OCI-LY7 (cell line): ENCODE measurements at places on chromosomes 12 and 14. TPM values are rescaled to one million over a fixed set of nuclear protein-coding genes. Genes with fewer than 3 reads are reported as not detected.

The MYL2 gene
- 6.4 and 7.4 TPM in 2 replicates for total RNA-seq

The CMKLR1 gene
- total RNA-seq: not detected in 2 replicates

The ETFBKMT gene
- 2.8 and 3.0 TPM in 2 replicates for total RNA-seq

The AQP5 gene
- not detected in 2 replicates for total RNA-seq

GRCh38 chr14:94126419-94126677, 3.1 kb downstream of the IFI27L2 start:
- no peak for DNase-seq

DNA sequence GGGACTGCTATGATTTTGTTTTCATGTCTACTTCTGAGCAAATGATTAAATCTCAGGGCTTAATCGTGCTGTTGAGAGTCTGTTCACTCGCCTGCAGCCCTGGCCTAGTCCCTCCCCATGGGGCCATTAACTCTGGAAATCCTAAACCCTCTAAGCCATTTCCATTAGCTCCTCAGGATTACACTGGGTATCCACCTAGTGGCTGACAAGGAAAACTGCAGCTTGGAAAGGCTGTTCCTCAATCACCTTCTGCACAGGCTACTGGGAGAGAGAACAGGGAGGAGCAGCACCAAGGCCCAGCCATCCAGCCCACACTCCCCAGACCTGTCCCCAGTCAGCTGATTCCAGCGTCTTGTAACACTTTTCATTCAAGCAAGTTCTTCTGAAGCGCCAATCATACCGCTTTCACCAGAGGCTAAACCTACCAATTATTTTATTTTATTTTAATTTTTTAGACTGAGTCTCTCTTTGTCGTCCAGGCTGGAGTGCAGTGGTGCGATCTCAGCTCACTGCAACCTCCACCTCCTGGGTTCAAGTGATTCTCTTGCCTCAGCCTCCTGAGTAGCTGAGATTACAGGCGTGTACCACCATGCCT, 48.7 kb downstream of the NEUROD4 start:
- DNase-seq: peak; percentile 71

DNA sequence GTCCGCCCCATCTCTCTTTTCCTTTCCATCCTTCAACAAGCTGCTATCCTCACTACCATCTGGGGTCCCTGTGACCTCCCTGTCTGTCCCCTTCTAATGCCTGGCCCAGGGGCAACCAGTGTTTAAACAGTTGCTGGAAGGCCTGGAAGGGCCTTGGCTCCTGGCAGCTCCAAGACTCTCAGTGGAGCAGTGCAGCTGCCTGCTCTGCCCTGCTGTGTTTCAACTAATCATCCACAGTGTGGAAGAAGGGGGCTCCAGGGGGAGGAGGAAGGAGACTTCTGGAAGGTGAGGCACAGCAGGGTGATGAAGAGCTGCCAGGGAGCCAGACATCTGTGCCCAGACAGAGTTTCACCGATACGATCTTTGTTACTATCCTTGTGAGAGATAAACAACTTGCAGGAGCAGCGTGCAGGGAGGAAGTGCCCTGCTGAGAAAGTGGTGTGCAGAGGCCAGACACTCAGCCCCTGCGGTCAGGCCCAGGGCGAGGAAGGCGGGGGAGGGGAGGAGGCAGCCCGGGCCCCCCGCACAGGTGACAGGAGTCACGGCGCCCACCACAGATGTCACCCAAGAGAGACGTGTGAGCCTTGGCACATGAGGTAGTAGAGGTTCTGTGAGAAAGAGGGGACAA, 1061.8 kb downstream of the BCL11B start:
- no peak for DNase-seq

DNA sequence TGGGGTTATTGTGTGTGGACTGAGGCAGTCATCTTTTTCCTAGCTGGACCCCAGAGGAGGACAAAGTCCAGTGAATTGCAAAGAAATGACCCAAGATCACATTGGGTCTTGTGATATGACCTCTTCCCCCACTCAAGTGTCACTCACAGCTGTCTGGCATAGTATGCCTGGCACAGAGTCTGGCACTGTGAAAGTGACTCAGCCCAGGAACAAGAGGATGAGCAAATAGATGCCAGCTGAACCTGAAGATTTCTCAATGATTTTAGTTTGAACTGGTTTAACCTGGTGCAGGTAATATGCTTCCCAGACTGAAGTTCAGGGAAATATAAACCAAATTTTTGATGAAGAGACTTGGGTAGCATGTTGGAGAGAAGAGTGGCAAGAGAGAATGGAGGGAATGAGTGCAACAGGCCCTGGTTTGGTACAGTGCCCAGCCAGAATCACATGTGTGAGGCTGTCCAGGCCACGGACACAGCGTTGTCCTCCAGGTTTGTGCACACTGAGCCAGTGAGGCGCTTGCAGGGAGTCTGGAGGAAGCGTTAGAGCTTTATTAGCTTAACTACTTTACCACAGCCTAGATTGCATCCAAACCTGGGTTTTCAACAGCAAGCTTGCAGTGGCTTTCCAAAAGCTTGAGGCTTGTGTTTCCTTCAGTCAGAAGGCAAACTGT, 332.9 kb downstream of the NUAK1 start:
- no peak for DNase-seq
